ENCODE measurements at places on chromosomes 12 and 14.
A peak's percentile ranks its signal among the peaks of the same experiment; 100 is the strongest.

GRCh38 chr14:67186172-67186768, 3.0 kb upstream of the GARIN2 start:
- no peak for DNase-seq

DNA sequence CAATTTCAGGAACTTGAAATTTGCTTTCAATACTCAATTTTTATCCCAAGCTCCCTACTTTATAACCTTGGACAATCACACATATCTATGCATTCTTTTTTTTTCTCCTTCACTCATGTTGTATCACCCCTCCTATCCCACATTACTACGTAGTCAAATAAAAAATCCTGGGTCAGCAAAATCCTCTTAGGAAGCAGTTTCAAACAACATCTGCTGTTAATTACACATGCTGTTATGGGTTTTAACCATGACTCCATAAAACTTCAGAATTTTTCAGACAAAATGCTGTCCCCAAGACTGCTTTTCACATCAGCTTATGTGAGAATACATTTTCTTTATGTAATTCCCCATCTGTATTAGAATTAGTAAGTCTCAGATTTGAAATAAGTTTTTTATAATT, 61.7 kb downstream of the LRFN5 start:
- DNase-seq, result no peak

- no peak for DNase-seq
These were observed 10.8 kb downstream of the ALDH2 start for GRCh38 chr12:111777345-111778045.

DNA sequence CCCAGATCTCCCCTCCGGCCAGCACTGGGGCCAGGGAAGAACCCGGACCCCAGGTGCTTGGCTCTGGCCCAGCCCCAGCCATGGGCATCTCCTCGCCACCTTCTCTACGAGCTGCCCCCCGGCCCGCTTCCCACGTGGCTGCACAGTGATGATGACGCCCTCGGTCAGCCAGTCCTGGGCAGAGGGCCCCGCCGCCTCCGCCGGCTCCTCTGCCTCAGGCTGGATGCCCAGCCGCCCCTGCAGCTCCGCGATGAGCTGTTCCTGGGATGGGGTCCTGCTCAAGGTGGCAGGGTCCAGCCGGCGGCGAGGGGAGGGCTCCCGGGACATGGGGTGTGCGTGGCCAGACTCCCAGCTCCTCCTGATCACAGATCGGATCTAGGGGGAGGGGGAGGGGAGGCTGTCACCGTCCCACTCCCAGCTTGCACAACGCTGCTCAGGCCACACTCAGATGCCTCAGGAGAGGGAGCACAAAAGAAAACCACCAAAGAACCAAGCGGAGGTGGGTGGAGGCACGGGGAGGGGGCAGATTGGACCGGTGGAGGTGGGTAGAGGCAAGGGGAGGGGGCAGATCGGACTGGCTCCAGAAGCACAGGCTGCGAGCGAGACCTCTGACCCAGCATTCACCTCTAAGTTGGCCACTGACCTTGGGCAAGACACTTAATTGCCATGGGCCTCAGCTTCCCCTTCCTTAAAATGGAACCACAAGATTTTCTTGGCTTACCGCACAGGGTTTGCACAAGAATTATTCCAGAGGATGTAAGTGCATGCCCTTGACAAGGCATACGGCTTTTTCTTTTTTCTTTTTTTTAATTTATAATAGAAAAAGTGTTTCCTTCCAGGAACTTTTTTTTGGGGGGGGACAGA, 16.1 kb upstream of the RPLP0 start:
- DNase-seq, result no peak

- no peak for DNase-seq
These were observed 57.4 kb downstream of the SLC15A5 start for GRCh38 chr12:16220120-16220519.

- DNase-seq, result no peak
These were observed 62.2 kb downstream of the GNG2 start for GRCh38 chr14:51922624-51923023.

- DNase-seq, result no peak
These were observed 589.8 kb downstream of the KCNH5 start for GRCh38 chr14:62455446-62455845.

- DNase-seq, result no peak
These were observed 5.6 kb downstream of the GON7 start for GRCh38 chr14:93201155-93201704.

DNA sequence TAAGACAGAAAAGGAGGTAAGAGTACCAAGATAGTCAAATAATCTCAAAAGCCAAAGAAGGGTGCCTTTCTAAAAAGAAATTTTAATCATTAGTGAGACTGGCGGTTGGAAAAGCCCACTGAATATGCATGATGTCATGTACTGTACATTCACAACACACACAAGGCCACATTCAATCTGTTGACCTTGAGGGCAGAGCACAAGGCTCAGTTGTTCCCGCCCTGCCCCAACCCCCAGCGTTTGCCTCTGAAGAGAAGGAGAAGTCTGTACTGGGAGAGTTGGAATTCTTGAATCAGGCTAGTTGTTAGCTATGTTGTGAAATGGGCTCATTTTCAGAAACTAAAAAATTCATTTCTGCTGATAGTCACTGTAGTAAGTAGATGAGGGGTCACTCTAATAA, 50.2 kb upstream of the NID2 start:
- DNase-seq, result no peak

DNA sequence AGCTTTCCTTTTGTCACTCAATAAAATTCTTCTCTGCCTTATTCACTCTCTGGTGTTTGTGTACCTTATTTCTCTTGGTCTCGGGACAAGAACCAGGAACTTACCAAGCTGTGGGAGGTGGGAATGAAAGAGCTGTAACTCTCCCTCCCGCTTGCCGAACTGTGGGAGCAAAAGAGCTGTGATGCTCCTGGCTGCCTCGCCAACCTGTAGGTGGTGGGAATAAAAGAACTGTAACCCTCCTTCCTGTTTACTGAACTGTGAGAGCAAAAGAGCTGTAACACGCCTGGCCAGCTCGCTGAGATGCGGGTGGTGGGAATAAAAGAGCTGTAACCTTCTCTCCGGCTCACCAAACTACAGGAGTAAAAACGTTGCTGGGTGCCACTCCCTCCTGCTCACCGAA, 314.1 kb upstream of the LRIG3 start:
- DNase-seq, result no peak

- peak; percentile 23 for DNase-seq
These were observed at the start of gene MTA1 for GRCh38 chr14:105419195-105420091. Gene MTA1 (plus strand): TSS chr14:105419827. CDS start chr14:105420036, 209 bp downstream.

DNA sequence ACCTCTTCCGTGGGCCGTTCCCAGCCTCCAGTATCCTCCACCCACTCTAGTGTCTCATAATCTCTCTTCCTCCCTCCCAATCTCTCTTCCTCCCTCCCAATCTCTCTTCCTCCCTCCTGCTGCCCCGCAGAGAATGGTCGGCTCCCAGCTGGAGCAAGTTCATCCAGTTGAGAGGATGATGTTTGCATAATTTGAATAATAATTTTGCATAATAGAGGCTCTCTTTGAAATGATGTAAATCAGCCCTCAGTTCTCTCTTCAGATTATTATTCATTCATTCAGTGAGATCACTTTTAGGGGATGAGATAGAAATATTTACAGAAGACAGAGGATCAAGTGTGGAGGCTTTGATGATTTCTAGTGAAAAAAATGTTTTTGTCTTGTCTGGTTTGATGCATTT, 125.0 kb downstream of the PTPN11 start:
- no peak for DNase-seq

GRCh38 chr12:57159311-57159710, 11.9 kb upstream of the LRP1-AS start:
- DNase-seq, result no peak

GRCh38 chr12:84117190-84117589, 795.4 kb downstream of the SLC6A15 start:
- no peak for DNase-seq

- peak; percentile 73 for DNase-seq
These were observed 1.3 kb downstream of the DCAF5 start for GRCh38 chr14:69151458-69152180.

- DNase-seq, result no peak
These were observed 15.1 kb upstream of the SLC25A3 start for GRCh38 chr12:98578392-98578791.

DNA sequence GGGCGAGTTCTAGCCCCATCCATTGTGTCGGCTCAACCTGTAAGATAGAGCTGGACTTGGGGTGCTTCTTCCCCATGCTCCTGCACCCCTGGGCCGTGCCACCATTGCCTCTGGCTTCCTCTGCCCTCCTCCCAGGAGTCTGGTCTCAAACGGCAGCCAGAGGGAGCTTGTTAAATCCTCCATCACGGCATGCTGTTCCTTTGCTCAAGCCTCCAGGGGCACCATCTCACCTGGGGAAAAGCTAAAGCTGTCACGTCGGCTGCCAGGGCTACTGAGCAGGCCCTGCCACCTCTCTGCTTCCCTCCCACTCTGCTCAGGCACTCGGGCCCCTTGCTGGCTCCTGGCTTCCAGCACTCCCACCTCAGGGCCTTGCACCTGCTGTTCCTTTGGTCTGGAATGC, 140.4 kb downstream of the RBM19 start:
- DNase-seq, result no peak

DNA sequence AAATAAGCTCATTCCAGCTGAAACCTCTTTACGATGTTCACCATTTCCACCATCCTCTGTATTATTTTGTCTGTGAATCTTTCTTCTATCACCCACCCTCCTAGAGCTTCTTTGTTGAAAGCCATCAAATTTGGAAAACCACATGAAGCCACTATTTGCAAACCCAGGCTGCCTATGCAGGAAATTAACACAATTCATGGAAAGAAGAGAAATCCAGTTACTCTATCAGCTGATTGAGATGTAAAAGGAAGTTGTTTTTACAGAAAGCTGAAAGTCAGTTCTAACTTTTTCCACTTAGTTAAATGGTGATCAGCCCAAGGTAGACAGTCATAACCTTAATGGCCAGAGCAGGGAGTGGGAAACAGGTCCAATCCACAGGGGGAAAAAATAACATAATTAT, 6.6 kb downstream of the RHOJ start:
- no peak for DNase-seq

DNA sequence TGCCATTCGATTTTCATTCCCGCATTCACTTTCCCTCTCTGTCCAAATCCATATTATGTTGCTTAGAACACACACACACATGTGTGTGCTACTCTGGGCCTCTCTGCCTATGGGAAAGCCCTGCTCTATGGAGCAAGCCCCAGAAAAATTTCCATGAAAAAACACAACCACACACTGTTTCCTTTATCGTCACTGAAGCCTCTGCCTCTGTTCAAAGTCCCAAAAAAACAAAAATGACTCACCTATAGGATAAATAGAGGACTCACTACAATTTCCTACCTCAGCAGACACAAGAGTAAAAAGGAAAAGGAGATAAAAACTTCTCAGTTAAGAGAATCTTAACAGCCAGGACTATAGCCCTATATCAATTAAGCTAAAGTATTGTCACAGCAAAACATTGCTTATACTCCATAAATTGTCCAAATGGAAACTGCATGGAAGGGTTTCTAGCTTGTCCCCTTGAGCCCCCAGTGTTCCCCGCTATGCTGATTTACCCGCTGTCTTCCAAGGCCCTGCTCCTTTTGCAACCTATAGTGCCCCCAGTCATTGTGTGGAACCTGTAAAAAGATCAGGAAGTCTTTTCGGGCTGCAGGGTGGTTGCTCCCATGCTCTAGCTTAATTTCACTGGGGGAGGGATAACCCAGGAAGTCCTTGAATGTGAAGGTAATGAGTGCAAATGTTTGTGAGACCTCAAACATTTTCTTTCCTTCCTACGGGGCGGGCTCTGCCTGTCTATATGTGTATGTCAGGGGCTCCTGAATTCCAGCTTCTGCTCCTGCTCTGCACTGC, 11.1 kb upstream of the PIP4K2C start:
- no peak for DNase-seq
